ENCODE measurements at places on chromosomes 13 and 19.
A peak's percentile ranks its signal among the peaks of the same experiment; 100 is the strongest.

GRCh38 chr19:52786078-52786463 is 520 bp downstream of the ZNF600 start:
- DNase-seq: peak; percentile 45

GRCh38 chr13:44974056-44974793 is 15.0 kb downstream of the NUFIP1 start:
- DNase-seq: no peak

DNA sequence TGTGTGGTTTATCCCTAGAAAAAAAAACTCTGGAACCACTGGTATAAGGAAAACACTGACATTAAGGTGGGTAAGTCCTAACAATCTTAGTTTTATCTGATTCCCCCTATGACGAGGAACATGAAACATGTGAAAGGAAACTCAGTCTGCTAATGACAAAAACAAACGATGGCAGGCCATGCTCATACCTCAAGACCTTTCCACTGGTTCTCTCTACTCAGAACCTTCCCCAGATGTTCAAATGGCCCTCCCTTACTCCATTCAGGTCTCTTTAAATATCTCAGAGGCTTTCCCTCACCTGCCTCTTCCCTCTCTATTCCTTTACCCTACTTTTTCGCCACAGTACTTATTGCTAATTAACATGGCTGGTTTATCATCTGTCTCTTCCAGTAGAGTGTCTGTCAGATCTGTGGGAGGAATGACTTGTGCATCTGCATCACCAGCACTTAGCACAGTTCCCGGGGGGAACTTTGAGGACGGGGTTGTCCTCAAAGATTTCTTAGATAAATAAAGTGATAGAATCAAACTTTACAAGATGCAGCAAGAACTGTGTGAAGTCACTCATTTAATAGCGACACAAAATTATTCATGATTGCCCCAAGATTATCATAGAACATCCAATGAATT is 1.5 kb downstream of the TUBGCP3 start:
- DNase-seq: no peak

DNA sequence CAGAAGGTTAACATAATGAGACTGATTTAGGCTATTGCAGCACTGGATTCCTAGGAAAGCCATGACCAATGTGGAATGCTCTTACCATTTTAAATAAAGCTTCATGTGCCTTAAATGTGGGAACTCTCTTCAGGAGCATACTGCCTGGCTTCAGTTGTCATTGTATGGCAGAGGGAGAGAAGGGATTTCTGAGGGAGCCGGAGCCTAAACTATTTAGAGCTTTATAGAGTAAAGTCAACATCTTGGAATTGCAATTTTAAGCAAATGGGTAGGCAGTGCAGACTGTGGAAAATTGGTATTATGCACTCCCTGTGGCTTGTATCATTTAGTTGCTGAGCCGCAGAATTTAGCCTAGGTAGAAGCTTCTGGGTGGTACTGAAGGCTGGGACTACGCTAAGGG is 2041.4 kb downstream of the PCDH9 start:
- no peak for DNase-seq

- no peak for DNase-seq
Measured at GRCh38 chr13:88005188-88005587, 334.0 kb downstream of the SLITRK5 start.

GRCh38 chr13:40987606-40988280 is 31.4 kb downstream of the ELF1 start:
- DNase-seq: no peak

DNA sequence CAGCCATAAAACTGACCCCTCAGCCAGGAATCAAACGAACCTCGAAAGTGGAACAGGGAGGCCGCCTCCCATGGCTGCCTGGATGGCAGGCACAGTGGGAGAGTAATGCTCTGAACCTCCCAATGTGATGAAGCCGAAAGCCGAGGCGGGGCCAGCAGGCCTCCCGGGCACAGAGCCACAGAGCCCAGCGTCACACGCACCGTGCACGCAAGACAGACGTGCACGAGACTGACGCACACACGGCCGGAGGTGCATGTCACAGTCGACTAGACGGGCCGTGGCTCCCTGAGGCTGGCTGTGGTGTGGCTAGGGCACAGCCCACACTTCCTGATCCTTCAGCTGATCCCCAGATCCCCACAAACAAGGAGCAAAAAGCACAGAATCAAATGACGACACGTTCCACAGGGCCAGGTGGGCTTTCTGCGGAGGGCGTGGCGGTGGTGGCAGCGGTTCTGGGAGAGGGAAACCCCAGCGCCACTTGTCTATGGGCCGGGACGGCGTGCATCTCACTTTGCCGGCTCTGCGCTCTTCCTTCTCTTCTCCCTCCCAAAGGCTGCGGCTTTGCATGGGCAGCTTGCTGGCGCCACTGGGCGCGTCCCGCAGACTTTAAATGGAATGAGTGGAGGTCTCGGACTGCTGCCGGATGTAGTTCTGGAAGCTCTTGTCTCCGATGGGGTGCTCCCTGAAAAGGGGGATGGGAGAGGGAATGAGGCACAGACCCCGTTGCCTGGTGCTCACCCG is 5.0 kb upstream of the C13orf46 start:
- DNase-seq: no peak

DNA sequence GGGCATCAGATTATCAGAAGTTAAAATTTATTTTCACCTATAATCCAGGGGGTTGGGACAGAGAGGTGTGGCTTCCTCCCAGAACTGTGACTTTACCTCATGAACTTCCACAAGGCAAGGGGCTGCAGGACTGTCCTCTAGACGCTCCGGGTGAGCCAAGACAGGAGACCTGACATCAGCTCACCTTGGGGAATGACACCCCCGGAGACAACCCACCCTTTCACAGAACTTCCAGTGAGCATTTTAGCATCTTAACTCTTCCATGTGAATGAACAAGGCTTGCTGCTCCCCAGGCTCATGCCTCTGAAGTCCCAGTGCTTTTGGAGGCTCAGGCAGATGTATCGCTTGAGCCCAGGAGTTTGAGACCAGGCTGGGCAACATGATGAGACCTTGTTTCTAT is 29.4 kb upstream of the TFDP1 start:
- no peak for DNase-seq

DNA sequence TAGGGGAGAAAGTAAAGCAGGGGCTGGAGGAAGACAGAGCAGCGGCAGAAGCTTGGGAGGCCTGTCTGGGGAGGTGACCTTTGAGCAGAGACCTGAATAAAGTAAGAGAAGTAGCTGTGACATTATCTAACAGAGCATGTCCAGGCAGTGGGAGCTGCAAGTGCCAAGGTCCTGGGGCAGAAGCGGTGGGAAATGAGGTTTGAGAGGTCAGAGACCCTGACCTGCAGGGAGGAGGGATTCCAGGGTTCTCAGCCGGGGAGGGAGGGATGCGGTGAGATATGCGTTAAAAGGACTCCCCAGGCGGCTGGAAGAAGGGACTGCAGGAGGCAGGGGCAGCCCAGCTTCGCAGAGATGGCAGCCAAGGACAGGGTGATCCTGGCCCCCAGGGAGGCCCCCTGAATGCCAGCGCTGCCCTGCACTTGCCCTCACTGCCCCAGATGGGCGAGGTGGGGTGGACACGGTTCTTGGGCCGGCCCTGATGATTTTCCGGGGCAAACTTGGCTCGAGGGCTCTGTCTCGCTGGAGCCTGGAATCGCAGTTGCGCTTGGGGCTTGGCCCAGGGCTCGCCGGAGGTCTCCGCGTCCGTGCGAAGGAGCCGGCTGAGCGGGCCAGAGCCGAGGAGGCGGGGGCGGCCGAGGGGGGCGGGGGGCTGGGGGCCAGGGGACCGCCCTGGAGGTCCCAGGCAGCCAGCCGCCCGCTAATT is 3.2 kb downstream of the CRLF1 start:
- DNase-seq: no peak

- no peak for DNase-seq
Measured at GRCh38 chr19:1151917-1152587, 22.0 kb downstream of the SBNO2 start.

DNA sequence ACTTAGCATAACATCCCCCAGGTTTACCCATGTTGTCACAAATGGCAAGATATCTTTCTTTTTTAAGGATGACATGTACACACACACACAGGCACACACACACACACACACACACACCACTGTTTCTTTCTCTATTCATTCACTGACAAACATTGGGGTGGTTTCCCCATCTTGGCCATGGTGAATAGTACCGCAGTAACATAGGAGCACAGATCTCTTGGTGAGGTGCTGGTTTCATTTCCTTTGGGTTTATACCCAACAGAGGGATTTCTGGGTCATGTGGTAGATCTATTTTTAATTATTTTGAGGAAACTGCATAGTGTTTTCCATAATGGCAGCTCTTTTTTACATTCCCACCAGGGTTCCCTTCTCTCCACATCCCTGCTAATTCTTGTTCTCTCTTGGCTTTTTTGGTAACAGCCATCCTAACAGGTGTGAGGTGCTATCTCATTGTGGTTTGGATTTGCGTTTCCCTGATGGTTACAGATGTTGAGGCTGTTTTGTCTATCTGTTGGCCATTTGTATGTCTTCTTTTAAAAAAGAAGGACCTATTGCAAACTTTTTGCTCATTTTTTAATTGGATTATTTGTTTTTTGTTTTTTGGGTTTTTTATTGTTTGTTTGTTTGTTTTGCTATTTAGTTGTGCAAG is 251.7 kb upstream of the IRS2 start:
- no peak for DNase-seq

DNA sequence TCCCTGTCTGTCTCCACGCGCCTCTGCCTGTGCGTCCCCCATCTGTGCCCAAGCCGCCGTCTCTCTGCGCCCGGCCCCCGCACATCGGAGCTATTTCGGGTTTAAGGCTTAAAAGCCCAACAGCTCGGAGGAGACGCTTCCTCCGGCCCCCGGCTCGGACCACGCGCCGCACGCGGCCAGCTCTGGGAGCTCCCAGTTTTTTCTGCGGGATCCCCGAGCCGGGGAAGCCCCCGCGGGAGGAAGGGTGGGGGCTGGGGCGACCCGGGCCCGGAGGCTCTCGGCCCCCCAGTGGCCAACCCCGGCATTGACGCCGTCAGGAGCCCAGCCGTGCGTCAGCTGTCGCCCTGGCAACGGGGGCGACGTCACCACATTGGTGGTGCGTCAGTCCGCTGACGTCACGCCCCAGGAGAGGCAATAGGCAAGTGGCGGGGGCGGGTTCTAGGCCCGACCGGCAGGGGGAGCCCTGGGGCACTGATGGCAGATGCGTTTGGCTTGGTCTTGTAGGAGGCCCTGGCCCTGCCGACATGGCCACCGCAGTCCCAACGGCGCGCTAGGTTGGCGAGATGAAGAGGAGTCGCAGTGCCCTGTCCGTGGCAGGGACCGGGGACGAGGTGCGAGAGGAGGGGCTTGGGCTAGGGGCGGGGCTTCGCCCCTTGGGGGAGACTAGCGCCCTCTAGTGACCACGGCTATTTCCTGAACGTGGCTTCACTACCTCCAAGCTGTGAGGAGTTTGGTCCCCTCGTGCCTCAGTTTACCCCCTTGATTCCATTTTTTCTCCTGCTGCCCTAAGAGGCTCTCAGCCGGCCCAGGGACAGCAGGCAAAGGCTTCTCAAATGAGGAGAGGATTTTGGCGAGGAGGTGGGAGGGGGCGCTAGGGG is 3.7 kb upstream of the PDE4A start:
- peak; percentile 90 for DNase-seq

DNA sequence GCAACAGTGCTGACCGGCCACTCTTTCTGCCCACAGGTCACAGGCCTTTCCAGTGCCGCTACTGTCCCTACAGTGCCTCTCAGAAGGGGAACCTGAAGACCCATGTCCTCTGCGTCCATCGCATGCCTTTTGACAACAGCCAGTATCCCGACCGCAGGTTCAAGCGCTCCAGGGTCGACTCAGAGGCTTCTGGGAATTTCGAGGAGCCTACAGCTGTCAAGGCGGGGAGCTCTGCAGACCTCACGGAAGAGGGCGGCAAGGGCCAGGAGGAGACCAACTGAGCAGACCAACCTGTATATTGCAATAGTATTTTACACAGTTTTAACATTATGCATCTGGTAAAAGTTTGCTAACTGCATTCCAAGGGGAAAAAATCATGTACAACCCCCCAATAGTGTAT is 338.5 kb downstream of the ZNF536 start:
- no peak for DNase-seq

- DNase-seq: no peak
Measured at GRCh38 chr13:24267801-24268200, 41.6 kb upstream of the C1QTNF9 start.

GRCh38 chr19:40674291-40674690 is 16.2 kb downstream of the NUMBL start:
- DNase-seq: no peak

- DNase-seq: no peak
Measured at GRCh38 chr19:45657520-45658167, 10.4 kb upstream of the GIPR start.

GRCh38 chr19:32945260-32945659 is 26.5 kb downstream of the CEP89 start:
- no peak for DNase-seq

DNA sequence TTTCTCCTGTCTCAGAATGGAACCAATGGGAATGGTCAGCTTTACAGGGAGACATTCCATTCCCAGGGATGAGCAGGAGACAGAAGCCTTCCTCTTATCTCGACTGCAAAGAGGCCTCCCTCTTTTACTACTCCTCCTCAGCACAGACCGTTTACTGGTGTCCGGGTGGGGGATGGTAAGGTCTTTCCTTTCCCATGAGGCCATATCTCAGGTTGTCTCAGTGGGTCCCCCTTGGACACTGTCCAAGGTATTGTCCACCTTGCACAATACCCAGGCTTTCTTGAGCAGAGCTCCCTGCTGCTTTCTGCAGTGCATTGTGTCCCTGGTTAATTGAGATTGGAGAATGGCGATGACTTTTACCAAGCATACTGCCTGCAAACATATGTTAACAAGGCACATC is 7.5 kb upstream of the ZNF808 start:
- no peak for DNase-seq

DNA sequence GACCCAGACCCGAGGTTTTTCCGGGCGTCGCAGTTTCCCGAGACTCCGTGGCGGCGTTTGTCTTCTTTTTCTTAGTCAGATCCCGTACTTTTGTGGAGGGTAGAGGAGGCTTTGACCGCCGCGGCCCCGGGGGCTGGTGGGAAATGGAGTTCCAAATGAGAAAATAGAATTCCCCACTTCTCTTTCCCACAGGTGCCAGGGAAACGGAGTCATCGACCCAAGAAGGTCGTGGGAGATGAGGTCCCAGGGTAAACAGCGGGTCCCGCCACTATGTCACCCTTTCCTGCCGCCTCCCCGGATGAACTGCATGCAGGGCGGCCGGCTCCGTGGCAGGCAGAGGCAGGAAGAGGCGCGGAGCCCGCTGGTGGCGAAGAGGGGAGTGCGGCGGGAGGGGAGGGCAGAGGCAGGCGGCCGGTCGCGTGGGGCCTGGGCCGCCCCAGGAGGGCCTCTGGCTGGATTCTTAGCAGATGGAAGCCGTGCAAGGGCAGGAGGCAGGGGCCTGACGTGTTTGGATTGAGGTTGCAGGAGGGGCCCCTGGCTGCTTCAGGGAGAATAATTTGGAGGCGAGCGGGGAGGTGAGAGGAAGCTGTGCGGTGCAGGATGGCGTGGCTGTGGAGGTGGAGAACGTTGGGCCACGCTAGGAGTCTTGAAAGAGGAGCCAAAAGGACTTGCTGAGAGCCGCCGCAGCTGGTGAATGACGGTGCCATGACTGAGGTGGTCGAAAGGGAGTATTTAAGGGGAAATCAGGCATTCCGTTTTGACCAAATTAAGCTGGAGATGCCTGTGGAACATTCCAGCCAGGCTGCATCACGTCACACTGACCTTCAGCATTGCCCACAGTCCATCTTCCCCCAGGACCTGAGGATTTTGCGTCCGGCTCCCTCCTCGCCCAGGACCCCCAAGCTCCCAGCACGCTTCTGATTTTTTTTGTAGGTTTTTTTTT is 11.7 kb downstream of the CYTH2 start:
- no peak for DNase-seq

Measured in mesothelial cell of epicardium (in vitro differentiated cells).